ENCODE measurements at places on chromosomes 16 and 17. TPM values are rescaled to one million over a fixed set of nuclear protein-coding genes. Genes with fewer than 3 reads are reported as not detected.

ELAC2 gene
- 70.2 TPM for total RNA-seq

GRCh38 chr16:69340095-69340644, 598 bp downstream of the NIP7 start:
- DNase-seq, result no peak

GRCh38 chr17:13537871-13538643, 63.7 kb downstream of the HS3ST3A1 start:
- DNase-seq, result no peak

- no peak for DNase-seq
Observed at GRCh38 chr17:42132941-42133340, 10.3 kb downstream of the HSPB9 start.

- DNase-seq, result no peak
Observed at GRCh38 chr17:42097691-42098631, at the start of gene ZNF385C. ZNF385C (minus strand) TSS chr17:42098473; CDS start chr17:42063056, 35,417 bp downstream.

- no peak for DNase-seq
Observed at GRCh38 chr17:4534928-4535666, 20.1 kb downstream of the MYBBP1A start.

Data from activated CD8-positive, alpha-beta T cell treated with anti-CD3 and anti-CD28 coated beads, Interleukin-2, amount 10 ng/mL, durations not matched to agents 7 days and 5 days (primary cell).